Activated naive CD8-positive, alpha-beta T cell treated with anti-CD3 and anti-CD28 coated beads, Interleukin-2, amount 10 ng/mL, durations not matched to agents 7 days and 5 days (primary cell): ENCODE measurements at places on chromosomes 12 and 14.

DNA sequence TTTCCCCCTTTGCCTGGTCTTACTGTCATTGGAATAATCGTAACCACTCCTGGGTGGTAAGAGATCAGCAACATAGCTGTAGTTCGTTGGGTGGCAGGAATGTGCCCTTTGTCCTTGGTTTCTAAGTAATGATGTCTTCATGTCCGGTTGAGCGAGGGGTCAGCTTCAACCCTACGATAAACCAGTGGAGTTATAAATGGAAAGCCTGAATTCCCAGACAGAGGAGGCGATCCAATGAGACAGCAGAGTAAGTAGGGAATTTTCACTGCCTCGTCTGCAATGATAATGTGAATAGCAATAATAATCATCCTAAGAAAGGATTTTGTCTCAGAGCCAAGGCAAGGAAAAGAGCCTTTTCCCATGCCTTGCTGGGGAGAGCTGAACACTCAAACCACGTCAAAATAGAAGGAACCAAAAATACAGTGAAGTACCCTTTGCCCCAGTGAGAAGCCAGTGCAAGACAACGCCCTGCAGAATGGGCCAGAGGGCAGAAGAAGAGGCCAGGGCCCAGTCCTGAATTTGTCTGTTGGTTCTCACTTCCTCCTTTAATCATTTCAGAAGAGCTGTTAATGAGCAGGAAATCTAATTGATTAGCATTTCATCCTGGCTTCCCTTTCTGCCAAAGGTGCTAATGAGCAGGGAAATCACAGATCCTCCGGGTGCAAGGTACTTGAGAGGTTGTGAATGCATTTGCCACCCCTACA, 330.7 kb downstream of the CACNA1C start:
- H3K27me3 ChIP-seq, result peaks cover 7% of the 10 kb centered on the region
- H3K4me3 ChIP-seq, result no peak overlapping the region
- no peak overlapping the region for H3K27ac ChIP-seq
- peaks cover 5% of the 10 kb centered on the region for H3K4me1 ChIP-seq
- no peaks in the 10 kb centered on the region for H3K36me3 ChIP-seq

- H3K36me3 ChIP-seq, result no peaks in the 10 kb centered on the region
- H3K27ac ChIP-seq, result no peak overlapping the region
- H3K4me3 ChIP-seq, result no peak overlapping the region
- DNase-seq, result no peak
- peaks cover 39% of the 10 kb centered on the region for H3K27me3 ChIP-seq
- peaks cover 5% of the 10 kb centered on the region for H3K4me1 ChIP-seq
These were observed 4.7 kb downstream of the SRGAP1 start for GRCh38 chr12:63849106-63849620.

GRCh38 chr14:44970907-44971306, 8.9 kb downstream of the TOGARAM1 start:
- no peak overlapping the region for H3K4me3 ChIP-seq
- no peaks in the 10 kb centered on the region for H3K27me3 ChIP-seq
- DNase-seq, result no peak
- H3K4me1 ChIP-seq, result peaks cover 35% of the 10 kb centered on the region
- no peak overlapping the region for H3K27ac ChIP-seq

DNA sequence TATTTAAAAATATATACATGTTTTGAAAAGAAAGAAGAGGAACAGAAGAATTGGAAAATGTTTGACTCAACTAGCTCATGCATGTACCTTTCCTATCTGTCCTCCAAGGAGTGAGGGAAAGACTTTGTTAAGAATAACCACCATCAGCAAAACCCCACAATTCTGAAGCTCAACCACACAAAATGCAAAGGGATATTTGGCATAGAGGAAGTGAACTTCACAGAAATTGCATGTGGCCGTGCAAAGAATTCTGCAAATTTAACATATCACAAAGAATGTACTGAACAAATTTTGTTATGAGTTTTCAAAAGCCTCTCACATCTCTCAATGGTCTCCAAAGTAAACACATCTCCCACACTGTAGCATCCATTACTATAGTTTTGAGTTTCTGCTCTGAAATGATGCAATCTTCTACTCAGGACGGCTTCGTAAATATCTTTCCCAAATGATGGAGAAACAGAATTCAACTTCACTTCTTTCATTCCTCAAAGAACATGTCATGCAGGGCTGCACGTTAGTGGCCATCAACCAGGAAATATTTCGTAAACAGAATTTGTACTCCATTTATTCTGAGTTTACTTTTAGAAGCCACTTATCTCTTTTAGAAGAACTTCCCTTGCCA, 17.6 kb downstream of the DUSP6 start:
- DNase-seq, result no peak
- H3K36me3 ChIP-seq, result peaks cover 10% of the 10 kb centered on the region
- no peaks in the 10 kb centered on the region for H3K27me3 ChIP-seq
- no peak overlapping the region for H3K27ac ChIP-seq
- peaks cover 18% of the 10 kb centered on the region for H3K4me1 ChIP-seq

- H3K27ac ChIP-seq, result no peak overlapping the region
- H3K4me3 ChIP-seq, result no peak overlapping the region
- no peaks in the 10 kb centered on the region for H3K36me3 ChIP-seq
- no peak for DNase-seq
These were observed 51.8 kb upstream of the PRICKLE1 start for GRCh38 chr12:42641221-42641885.

- peak overlapping the region; percentile 94 for H3K27ac ChIP-seq
- peak; percentile 100 for DNase-seq
- H3K36me3 ChIP-seq, result peaks cover 2% of the 10 kb centered on the region
- peak overlapping the region; percentile 95 for H3K4me3 ChIP-seq
- H3K4me1 ChIP-seq, result peaks cover 45% of the 10 kb centered on the region
These were observed 419 bp upstream of the SH2B3 start for GRCh38 chr12:111405149-111405858.

DNA sequence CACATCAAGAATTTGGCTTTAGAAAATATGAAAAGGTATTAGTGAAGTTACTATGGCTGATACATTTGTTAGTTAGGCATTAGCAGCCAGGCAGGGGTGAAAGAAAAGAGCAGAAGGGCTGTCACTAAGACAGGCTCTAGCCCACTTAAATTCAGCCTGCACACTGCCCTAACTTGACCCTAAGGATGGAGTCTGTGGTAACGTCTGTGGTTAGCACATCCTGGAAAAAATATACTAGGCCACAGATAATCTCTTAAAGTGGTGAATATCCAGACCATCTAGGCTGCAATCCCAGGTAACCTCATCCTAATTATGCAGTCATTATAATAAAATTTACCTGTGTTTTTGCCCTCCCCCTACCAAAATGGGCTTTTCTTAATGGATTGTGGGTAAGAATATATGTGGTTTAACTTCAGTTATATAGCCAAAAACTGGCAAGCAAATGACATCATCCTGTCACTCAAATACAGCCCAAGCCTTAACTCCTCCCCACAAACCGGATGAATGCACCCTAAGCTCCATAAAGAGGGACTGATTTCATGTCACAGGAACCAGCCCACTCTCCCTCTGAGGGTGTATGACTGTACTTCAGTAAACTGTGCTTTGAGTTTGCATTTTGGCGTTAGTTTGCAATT, 440.9 kb downstream of the LRFN5 start:
- no peak overlapping the region for H3K4me3 ChIP-seq
- no peak overlapping the region for H3K27ac ChIP-seq
- no peaks in the 10 kb centered on the region for H3K27me3 ChIP-seq
- no peaks in the 10 kb centered on the region for H3K4me1 ChIP-seq
- H3K36me3 ChIP-seq, result no peaks in the 10 kb centered on the region

GRCh38 chr12:11015775-11016430, 6.5 kb downstream of the TAS2R19 start:
- no peaks in the 10 kb centered on the region for H3K27me3 ChIP-seq
- peaks cover 7% of the 10 kb centered on the region for H3K4me1 ChIP-seq
- H3K27ac ChIP-seq, result no peak overlapping the region
- H3K4me3 ChIP-seq, result no peak overlapping the region
- peaks cover 10% of the 10 kb centered on the region for H3K36me3 ChIP-seq

- no peaks in the 10 kb centered on the region for H3K27me3 ChIP-seq
- DNase-seq, result no peak
- H3K27ac ChIP-seq, result no peak overlapping the region
- H3K4me3 ChIP-seq, result no peak overlapping the region
These were observed 197.8 kb downstream of the FSCB start for GRCh38 chr14:44309331-44309730.
